Uterus (tissue), 4 donors: ENCODE measurements at places on chromosomes 5 and 9. TPM values are rescaled to one million over a fixed set of nuclear protein-coding genes. Genes with fewer than 3 reads are reported as not detected.
A peak's percentile ranks its signal among the peaks of the same experiment; 100 is the strongest.

DNA sequence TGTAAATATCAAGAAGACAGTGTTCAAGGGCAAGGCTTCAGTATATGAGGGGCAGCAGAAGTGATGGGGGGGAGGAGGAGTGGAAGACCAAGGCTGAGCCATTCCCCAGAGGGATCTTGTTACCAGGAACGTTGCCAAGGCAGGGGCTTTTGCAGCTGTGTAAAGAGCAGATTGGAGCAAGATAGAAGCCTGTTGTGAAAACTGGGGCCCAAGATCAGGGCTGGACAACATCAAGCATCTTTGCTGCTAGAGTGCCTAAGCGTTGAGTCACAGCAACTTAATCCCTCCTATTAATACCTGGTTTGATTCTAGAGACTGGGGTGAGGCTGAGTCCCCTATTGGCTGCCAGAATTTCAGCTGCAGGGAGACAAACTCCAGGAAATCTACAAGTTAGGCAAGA, 18.4 kb upstream of the ERCC6L2 start:
- no peak for DNase-seq

- no peak for DNase-seq
Measured at GRCh38 chr9:20940447-20941173, 90.8 kb downstream of the HACD4 start.

GRCh38 chr5:26805076-26805475, 233.3 kb downstream of the CDH9 start:
- DNase-seq = no peak

DNA sequence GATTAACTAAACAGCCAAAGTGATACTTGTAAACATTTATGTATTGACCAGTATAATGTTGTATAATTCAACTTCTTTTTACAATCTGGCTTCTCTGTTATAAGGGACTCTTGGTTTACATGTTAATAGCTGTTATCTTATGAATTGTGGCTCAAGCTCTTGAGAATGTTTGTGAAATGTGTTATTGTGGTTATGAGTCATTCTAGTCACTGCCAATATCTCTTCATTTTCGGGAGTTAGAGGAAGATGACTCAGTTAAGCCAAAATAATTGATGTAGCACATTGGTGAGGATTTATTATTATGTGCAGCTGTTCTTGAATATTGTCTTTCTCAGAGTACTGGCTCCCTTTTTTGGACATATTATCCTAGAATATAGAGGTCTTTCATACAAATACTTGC, 655.2 kb upstream of the RIOK2 start:
- no peak for DNase-seq

GRCh38 chr5:151037561-151038411, 17.4 kb downstream of the GPX3 start:
- peak; percentile 71 for DNase-seq

DNA sequence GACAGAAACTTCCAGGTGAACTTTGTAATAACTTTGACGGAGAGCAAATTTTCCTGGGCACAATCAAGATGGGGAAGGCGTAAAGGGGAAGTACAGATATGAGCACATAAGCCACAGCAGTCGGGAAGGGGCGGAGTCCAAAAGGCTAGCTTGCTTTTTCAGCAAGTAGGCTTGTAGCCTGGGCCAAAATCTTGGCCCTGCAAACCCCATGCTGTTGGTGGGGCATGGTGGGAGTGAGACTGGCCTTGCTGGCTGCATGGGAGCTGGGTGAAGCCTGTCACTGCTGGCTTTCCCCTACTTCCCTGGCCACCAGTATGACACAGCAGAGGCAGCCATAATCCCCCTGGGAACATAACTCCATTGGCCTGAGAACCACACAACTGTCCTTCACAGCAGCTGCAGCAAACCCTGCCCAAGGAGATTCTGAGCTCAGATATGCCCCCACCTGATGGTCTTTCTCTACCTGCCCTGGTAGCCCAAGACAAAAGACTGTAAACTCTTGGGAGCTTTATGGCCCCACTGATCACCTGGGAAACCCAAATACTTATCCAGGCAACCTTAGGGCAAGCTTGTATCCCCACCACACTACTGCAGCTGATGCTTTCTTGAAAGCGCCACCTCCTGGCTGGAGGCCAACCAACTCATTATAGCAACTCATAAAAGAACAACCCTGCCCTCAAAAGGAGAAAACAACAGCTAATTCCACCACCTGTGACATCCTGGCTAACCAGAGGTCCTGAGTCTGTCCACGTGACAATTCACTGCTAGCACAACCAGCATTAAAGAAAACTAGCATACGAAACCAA, 24.0 kb downstream of the DCTN4 start:
- no peak for DNase-seq

DNA sequence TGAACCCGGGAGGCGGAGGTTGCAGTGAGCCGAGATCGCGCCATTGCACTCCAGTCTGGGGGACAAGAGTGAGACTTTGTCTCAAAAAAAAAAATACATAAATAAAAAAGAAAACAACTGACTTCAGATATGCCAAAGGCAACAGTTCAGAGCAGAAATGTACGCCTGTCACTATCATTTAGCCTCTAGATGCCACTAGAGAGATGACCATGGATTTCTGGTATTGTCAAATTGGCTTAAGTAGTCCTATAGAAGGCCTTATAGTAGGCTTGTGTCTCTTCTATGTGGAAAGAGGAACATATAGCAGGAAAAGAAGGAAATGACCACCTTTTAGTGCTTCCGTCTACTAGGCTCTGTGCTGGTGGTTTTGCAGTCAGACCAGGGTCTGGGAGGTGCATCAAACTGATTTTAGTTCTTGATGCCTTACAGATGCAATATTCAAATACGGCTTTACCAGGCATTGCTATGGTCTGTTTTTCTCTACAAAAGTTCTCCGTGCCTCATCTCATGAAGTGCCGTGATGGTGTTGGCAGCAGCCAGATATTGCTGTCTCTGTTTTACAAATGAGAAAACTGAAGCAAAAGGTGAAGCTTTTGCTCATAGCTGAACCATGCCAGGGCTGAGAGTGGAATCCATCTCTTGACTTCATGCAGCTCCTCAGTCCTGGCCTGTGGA, 17.2 kb downstream of the AGXT2 start:
- DNase-seq = no peak

GRCh38 chr9:74951725-74952151, 974 bp downstream of the C9orf40 start:
- peak; percentile 47 for DNase-seq

- no peak for DNase-seq
Measured at GRCh38 chr9:2215921-2216441, 200.8 kb downstream of the SMARCA2 start.

DNA sequence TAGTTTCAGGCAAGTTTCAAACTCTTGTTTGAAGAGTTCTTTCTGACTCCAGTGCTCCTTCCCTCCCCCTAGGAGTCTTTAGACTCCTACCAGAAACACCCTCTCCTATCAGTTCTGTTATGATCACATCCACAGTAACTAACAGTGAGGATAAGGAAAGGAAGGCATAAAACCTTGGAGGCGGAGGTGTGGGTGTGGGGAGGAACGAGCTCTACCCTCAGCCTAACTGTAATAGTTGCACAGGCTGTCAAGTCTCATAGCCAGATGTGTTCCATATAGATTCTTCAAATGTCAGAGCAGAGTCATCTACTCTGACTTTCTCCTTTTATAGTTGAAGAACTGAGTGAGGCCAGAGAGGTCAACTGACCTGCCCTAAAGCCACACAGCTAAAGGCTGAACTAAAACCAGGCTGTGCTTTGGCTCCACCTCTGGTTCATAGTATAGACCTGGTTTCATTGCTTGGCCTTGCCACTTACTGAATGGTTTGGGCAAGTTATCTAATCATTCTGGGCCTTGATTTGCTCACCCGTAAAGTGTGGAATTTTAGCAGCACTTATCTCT, 34.4 kb upstream of the PIK3R1 start:
- DNase-seq = no peak

DNA sequence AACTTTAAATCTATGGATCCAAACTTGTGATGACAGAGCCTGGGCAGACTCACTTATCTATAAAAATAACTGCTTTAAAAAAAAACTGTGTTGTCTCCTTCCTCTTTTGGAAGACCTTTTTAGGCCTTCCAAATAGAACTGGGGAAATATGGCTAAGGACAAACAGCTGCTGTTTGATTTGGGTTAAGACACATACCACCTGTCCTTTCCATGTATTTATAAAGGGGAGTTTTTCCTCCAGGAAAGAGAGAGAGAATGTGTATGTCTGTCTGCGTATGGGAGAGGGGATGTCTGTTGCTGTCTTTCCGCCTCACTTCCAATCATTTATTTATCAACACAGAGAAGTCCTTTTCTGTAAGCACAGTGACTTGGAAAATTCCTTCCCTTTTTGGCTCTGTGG, 2.8 kb downstream of the ARHGEF37 start:
- DNase-seq = no peak

DNA sequence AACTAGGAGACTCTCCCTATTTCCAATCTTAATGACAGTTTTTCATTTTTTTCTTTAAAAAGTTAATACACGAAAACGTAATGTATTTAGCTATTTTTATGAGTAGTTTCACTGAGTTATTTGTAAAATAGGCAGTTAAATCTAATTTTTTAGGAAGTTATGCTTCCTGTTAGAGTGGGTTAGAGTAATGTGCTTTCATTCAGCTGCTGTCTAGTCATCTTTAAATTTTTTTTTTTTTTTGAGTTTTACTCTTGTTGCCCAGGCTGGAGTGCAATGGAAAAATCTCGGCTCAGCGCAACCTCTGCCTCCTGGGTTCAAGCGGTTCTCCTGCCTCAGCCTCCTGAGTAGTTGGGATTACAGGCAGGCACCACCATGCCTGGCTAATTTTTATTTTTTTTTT, 34.0 kb downstream of the CDC42SE2 start:
- DNase-seq = no peak

DNA sequence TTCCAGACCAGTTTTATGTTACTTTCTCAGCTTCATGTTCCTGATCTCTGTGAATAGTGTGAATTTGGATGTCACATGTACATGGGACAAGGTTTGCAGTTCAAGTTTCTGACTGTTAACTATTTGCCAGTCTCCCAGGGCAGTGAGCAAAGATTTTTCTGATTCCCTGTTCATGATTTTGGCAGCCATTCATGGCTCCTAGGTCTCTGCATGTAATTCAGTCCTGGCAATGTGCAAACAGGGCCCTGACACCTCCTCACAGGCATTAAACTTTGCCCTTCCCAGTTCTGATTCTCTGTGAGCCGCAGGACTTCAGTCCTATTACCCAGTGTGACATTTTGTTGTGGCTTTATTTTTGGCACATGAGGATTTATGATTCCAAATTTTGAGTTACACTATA, 349.7 kb downstream of the ARRDC3 start:
- DNase-seq = no peak

DNA sequence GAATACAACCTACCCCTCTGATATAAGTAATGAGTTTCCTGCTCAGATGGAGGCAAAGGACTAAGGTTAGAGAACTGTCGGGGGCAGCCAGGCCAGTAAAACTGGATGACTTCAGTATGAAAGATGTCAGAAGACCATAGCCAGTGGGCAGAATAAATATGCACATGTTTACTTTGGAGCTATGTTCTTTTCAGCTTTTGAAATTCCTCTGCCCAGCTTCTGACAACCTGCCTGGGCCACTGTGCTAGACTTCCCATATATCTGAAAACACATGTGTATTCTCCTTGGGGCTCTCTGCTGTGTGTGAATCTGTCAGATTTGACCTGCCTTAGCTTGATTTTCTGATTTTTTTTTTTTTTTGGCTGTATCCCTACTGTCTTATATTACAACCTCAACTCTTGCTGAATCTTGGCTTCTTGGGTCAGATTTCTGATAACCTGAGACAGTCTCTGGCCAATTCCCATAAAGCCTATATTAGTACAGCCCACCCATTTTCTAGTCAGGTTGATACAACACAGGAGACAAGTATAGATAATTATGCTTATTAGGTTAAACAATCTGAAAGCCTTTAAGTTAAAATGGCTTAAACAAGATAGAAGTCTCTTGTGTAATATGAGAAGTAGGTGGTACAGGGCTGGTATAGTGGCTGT, 76.6 kb upstream of the PRLR start:
- no peak for DNase-seq

DNA sequence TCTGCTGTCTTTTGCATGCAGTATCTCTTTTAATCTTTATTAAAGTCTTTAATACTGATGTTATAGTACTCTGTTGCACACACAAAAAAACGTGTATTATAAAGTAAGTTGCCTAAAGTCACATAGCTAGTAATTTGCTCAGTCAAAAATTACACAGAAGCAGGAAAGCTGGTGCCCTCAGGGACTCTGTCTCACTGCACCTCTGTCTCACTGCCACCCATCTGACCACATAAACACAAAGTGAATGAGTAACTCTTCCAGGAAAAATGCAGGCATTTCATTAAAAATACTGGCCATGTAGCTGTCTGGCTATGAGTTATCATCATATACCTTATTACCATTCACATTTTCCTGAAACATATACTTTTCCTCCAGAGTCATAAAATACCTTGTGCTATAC, 591.7 kb downstream of the CSNK1G3 start:
- no peak for DNase-seq

DNA sequence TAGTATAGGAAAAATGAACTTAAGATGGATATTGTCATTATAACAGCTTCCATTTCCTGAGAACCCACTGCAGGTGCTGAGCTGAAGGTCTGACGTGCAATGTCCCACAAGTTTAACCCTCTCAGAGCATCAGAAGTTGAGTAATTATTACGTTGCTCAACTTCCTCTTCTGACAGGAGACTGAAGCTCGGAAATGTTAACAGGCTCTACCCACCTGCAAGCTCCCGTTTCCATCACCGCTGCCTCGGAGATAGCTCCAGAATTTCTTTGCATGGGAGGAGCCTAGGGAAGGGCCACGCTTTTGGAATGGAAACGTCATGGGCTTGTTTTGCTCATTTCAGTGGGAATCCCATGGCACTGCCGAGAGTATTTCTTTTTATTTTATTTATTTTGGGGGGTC, 1.0 kb upstream of the NTMT1 start:
- no peak for DNase-seq

GRCh38 chr9:125399666-125400065, 138.0 kb downstream of the GAPVD1 start:
- DNase-seq = no peak

GRCh38 chr9:1473956-1474634, 423.9 kb downstream of the DMRT2 start:
- no peak for DNase-seq

GRCh38 chr5:73947906-73948640, 322.1 kb downstream of the ARHGEF28 start:
- no peak for DNase-seq

- DNase-seq = no peak
Measured at GRCh38 chr9:86764671-86765343, 182.5 kb downstream of the GAS1 start.

GRCh38 chr5:113039229-113039933, 62.8 kb downstream of the DCP2 start:
- DNase-seq = no peak

The OR1Q1 gene
- total RNA-seq = not detected

The FAM221B gene
- not detected for total RNA-seq

The PAEP gene
- not detected for total RNA-seq

The PCDHGA8 gene
- 0.59 TPM for total RNA-seq

The CYSRT1 gene
- total RNA-seq = 0.34 TPM

The ARL14EPL gene
- total RNA-seq = not detected

The GLRA1 gene
- not detected for total RNA-seq

The SVEP1 gene
- total RNA-seq = 47.9 TPM
